ENCODE measurements at places on chromosomes 4 and X. TPM values are rescaled to one million over a fixed set of nuclear protein-coding genes. Genes with fewer than 3 reads are reported as not detected.

CXorf49 gene
- total RNA-seq, result not detected

GRCh38 chr4:108693819-108694218 is 43.4 kb downstream of the OSTC start:
- no peak for DNase-seq

UGT2B15 gene
- total RNA-seq, result 42.9 TPM

MND1 gene
- 1.5 TPM for total RNA-seq

GRCh38 chr4:168857546-168858314 is 152.3 kb downstream of the CBR4 start:
- no peak for DNase-seq

GRCh38 chr4:145819101-145819852 is 119.3 kb downstream of the ZNF827 start:
- no peak for DNase-seq

- no peak for DNase-seq
These were observed 6.5 kb upstream of the GJB1 start for GRCh38 chrX:71216485-71216884.

DNA sequence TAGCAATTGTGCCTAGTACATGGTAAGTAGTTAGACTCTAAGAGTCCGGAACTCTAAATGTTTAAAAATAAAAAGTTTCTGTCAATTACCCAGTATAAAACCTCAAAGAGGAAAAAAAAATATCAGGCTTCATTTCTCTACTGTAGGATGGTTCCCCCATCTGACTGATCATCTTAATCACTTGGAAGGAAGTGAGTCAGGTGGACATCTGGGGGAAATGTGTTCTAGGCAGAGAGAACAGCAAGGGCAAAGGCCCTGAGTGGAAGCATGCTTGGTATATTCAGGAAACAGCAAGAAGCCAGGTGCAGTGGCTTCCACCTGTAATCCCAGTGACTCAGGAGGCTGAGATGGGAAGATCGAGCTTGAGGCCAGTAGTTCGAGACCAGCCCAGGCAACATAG is 2.9 kb upstream of the EIF1AX start:
- DNase-seq, result no peak

TCEAL6 gene
- total RNA-seq, result not detected

FREM3 gene
- total RNA-seq, result not detected

DNA sequence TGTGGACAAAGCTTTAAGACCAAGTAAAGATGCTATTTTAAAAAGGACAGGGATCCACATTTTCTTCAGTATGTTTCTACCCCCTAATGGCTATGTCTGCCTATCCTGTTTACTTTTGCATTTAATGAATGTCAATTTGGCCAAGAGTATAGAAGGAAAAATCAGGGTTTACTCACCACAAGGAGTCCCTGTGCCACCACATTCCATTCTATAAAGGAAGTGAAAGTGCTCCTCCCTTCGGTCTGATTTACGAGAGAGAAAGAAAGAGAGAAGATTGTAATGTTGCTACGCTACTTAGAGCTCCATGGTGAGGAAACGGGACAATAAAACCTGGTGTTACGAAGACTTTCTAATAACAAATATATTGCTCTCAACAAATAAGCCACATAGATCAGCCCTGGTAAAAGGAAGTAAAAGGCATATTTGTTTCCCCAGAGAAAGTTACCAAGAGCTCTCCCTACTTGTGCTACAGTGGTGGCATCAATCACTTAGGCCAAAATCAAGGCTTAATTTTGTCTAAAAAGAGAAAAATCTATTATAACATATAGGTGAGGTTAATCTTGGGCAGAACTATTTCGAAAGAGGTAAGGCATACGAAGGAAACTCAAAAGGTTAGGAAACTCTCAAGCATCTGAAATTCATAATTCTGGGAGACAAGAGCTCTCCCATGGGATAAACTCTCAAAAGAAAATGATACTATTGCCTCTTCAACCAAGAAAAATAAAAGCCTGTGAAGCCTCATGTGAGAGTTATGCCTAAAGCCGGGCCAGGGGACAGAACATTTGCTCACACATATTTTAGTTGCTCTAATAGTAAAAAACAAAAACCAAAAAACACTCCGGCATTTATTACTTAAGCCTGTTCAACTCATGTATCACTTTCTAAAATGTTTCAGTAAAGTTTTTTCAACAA is 29.5 kb downstream of the TAPT1 start:
- DNase-seq, result no peak

DNA sequence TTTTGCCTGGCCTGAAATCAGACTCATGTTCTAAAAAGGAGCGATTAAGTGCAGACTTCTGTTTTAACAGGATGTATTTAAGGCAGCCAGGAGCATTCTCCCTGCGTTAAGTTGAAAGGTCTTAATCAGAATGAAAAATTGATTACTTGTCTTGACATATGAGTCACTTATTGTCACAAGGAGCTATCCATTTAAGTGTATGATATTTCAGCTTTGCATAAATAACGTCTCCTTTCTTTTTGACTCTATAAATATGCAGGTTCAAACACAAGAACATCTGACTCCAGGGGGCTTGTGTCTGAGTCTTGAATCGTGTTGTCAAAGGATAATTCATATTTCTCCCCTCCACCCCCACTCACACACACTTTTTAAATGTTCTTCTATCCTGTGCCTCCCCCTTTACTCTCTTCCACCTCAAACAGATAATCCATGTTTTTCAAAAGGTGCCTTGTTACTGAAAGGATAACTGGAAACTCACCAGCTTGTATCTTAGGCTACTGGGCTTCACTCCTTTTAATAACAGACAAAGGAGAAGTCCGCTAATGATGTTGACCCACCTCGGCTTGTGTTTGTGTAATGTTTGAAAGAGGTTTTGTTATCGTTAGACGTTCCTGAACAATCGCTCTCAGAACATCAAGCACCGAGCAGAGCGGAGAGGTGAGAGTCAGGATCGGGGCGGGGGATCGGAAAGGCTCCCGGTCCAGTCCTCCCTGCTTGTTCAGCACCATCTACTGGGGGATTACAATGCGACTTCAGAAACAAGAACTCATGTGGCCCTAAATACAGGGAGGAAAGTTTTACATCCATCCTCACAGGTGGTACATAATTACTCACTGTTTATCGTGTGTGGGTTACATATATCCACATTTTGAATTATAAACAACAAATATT is 107.5 kb upstream of the RPL34 start:
- DNase-seq, result no peak

All from left colon (tissue), 2 donors.